MCF 10A (cell line): ENCODE measurements at places on chromosomes 11 and 22. TPM values are rescaled to one million over a fixed set of nuclear protein-coding genes. Genes with fewer than 3 reads are reported as not detected.

SLC1A2 gene
- total RNA-seq = not detected in 2 replicates

SOX6 gene
- total RNA-seq = 5.2 and 6.4 TPM in 2 replicates

TMEM9B gene
- total RNA-seq = 30.0 and 35.3 TPM in 2 replicates

- no peak for DNase-seq
These were observed 164.5 kb downstream of the LUZP2 start for GRCh38 chr11:24661331-24661730.

OLFML1 gene
- total RNA-seq = not detected in 2 replicates

- DNase-seq = no peak
These were observed 34.7 kb downstream of the GDPD4 start for GRCh38 chr11:77266766-77267165.

CCDC116 gene
- total RNA-seq = 0.21 TPM in 1 of 2 replicates, not detected in the other

- DNase-seq = peak; percentile 27
These were observed 71.7 kb downstream of the PAK1 start for GRCh38 chr11:77402218-77402556.

DNA sequence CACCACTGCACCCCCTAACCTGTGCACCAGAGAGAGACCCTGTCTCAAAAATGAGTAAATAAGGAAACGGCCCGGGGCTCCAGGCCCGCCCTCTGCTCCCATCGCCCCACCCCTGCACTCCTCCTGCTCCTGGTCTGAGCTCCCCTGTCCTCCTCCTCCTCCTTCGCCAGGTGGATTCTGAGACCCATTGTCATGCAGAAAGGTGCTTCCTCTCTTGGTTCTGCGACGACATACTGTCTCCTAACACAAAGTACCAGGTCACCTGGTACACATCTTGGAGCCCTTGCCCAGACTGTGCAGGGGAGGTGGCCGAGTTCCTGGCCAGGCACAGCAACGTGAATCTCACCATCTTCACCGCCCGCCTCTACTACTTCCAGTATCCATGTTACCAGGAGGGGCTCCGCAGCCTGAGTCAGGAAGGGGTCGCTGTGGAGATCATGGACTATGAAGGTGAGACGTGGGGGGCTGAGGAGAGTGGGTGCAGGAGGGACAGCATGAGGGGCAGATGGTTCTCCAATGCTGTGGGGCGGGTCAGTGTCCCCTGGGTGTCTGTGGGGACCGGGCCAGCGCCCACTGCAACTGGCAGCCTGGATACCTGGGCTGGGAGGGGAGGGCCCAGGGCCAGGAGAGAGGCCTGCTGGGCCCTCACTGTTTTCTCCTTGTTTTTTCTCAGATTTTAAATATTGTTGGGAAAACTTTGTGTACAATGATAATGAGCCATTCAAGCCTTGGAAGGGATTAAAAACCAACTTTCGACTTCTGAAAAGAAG, 3.1 kb upstream of the APOBEC3D start:
- no peak for DNase-seq

GRCh38 chr22:37467391-37467955, 18.7 kb downstream of the MFNG start:
- no peak for DNase-seq

GRCh38 chr11:91421641-91422040, 803.0 kb upstream of the FAT3 start:
- DNase-seq = no peak

- no peak for DNase-seq
These were observed 8.1 kb downstream of the RRM1 start for GRCh38 chr11:4102711-4103110.

GRCh38 chr22:40634119-40634903, 2.2 kb downstream of the MRTFA start:
- no peak for DNase-seq

SCGB1C1 gene
- total RNA-seq = not detected in 2 replicates

DNA sequence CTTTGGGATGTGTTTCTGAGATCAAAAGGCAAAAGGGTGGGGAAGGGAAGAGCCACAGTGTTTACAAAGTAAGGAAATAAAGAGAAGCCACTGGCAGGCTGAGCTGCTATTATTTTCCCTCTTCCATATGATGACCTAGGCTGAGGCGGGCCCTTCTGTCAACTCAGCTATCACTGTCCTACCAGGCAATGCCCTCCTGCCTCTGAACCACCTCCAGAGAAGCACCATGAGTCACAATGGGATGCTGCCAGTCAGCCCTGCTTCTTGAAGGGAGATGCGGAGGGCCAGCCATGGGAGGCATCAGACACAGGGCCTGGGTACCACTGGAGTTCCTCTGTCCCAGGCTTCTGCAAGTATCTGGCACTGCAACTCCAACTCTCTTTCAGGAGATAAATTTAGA, 107.9 kb upstream of the BID start:
- DNase-seq = no peak

LARGE2 gene
- total RNA-seq = 0.52 and 0.91 TPM in 2 replicates

FIBIN gene
- total RNA-seq = 5.0 and 12.5 TPM in 2 replicates

- no peak for DNase-seq
These were observed 7.9 kb downstream of the CUL5 start for GRCh38 chr11:108016647-108017046.

DNA sequence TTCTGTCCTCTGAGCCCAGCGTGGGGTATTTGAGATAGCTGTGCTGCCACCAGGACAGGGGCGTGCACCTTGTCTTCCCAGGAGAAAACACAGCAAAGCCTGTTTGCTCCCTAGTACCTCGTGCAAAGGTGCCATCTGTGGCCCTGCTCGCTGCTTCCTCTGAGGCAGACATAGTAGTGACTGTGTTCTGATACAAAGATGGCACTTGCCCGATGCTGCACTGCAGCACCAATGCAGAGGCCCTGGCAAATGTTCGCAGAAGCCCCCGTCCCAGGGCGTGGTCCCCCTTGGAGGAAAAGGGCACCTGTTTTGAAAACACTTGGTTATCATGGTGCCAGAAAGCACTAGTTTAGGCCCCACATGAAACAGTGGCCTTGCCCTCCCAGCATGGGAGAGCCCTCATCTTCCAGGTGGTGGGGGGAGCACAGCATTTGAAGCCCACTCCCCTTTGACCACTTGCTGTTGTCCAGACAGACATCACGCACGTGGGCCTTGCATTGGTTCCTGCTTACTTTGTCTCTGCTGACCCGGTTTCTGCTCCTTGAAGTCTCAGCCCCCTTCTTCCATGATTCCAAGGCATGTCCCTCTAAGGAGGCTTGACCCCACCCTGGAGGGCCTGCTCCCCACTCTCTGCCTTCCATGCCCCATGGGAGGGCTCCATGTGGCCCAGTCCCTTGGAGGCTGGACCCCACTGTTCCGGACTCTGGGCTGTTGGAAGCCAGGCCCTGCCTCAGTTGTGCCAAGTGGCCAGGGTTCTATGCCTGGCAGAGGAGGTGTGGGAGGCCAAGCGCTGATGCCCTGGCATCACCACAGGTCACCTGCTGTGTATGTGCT, 109.4 kb downstream of the KCNQ1OT1 start:
- no peak for DNase-seq

- peak; percentile 70 for DNase-seq
These were observed 99.8 kb downstream of the ZBTB16 start for GRCh38 chr11:114159320-114159719.
